ENCODE measurements at places on chromosomes 5 and 9.

GRCh38 chr5:149959406-149960236, 937 bp upstream of the SLC26A2 start:
- H3K27me3 ChIP-seq: no peaks in the 10 kb centered on the region
- no peak for DNase-seq
- H3K4me3 ChIP-seq: peak overlapping the region; percentile 68

- DNase-seq: no peak
- no peak overlapping the region for H3K27ac ChIP-seq
- no peaks in the 10 kb centered on the region for H3K36me3 ChIP-seq
- H3K4me3 ChIP-seq: no peak overlapping the region
- H3K4me1 ChIP-seq: no peaks in the 10 kb centered on the region
Observed at GRCh38 chr5:147750065-147750464, 32.5 kb downstream of the JAKMIP2 start.

- no peak overlapping the region for H3K4me3 ChIP-seq
- no peak overlapping the region for H3K27ac ChIP-seq
- H3K36me3 ChIP-seq: no peaks in the 10 kb centered on the region
- H3K27me3 ChIP-seq: no peaks in the 10 kb centered on the region
Observed at GRCh38 chr9:32304495-32304894, 79.9 kb upstream of the ACO1 start.

- H3K4me3 ChIP-seq: no peak overlapping the region
- DNase-seq: no peak
- no peak overlapping the region for H3K27ac ChIP-seq
- no peaks in the 10 kb centered on the region for H3K36me3 ChIP-seq
Observed at GRCh38 chr5:136636001-136636400, 270.7 kb upstream of the TRPC7 start.

DNA sequence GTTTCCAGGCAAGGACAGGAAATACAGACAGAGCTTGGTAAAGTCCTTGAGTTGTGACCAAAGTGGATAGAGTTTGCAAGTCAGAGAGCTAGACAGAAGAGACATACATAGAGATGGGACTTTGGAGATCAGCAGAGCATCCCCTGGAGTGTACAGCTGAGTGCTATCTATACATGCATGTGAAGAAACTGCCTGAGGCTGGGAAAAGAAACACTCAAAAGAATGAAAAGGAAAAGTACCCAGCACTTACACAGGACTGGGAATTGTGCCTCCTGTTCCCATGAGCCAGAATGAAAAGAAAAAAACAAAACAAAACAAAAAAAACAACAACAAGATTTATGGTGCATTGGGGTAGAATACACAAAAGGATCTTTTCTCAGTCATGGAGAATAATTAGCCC, 606.4 kb downstream of the ZNF608 start:
- no peak overlapping the region for H3K4me3 ChIP-seq
- H3K4me1 ChIP-seq: no peaks in the 10 kb centered on the region
- H3K27me3 ChIP-seq: no peaks in the 10 kb centered on the region
- DNase-seq: no peak
- H3K36me3 ChIP-seq: no peaks in the 10 kb centered on the region

GRCh38 chr5:16548115-16548514, 68.7 kb downstream of the RETREG1 start:
- no peak overlapping the region for H3K4me3 ChIP-seq
- DNase-seq: no peak
- H3K4me1 ChIP-seq: peaks cover 44% of the 10 kb centered on the region
- H3K27ac ChIP-seq: peak overlapping the region; percentile 64
- no peaks in the 10 kb centered on the region for H3K27me3 ChIP-seq

DNA sequence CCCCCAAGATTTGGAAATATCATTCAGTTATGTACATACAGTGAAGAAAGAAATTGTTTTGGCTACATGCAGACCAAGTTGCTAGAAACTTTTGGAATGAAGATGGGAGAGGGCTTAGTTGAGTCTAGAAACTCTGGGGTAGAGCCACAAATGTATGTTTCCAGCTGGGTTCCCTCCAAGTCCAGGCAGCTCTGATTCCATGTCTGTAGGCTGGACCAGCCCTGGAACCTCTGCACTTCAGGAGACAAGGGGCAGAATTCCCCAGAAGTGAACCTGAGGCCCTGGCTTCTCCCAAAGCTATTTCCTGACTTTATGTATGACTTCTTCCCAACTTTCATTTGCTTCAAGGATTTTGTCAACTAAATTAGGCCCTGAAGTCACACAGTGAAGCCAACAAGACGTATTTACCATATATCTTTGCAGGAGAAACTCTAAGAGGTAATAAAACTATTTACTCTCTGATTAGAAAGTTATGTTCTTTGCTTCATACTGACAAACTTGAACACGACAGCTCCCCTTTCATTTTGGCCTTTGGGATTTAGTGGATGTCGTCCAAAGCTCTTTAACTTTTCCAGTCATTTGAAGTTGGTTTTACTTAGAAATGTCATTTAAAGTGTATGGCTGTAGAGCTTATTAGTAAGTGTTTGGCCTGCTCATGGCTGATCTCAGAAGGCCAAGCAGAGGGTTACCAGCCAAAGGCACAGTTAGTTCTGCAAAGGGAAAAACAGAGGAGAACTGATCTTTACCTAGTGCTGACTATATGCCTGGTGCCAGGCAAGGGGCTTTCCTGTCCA, 152.0 kb upstream of the SLC28A3 start:
- no peaks in the 10 kb centered on the region for H3K36me3 ChIP-seq
- DNase-seq: no peak
- H3K27me3 ChIP-seq: no peaks in the 10 kb centered on the region
- no peak overlapping the region for H3K4me3 ChIP-seq
- no peak overlapping the region for H3K27ac ChIP-seq

GRCh38 chr5:11273180-11273903, 512.3 kb upstream of the DAP start:
- DNase-seq: no peak
- no peak overlapping the region for H3K4me3 ChIP-seq
- H3K27ac ChIP-seq: no peak overlapping the region
- H3K27me3 ChIP-seq: no peaks in the 10 kb centered on the region
- H3K4me1 ChIP-seq: no peaks in the 10 kb centered on the region

- H3K36me3 ChIP-seq: no peaks in the 10 kb centered on the region
- H3K4me3 ChIP-seq: no peak overlapping the region
- no peaks in the 10 kb centered on the region for H3K4me1 ChIP-seq
- H3K27me3 ChIP-seq: no peaks in the 10 kb centered on the region
- DNase-seq: no peak
- H3K27ac ChIP-seq: no peak overlapping the region
Observed at GRCh38 chr5:6833406-6833805, 120.2 kb downstream of the TENT4A start.

GRCh38 chr9:130149654-130150286, 22.4 kb upstream of the NCS1 start:
- H3K36me3 ChIP-seq: no peaks in the 10 kb centered on the region
- no peak overlapping the region for H3K4me3 ChIP-seq
- no peaks in the 10 kb centered on the region for H3K27me3 ChIP-seq

GRCh38 chr5:165209101-165209727, 1703.8 kb downstream of the MAT2B start:
- H3K36me3 ChIP-seq: no peaks in the 10 kb centered on the region
- H3K27ac ChIP-seq: no peak overlapping the region
- H3K4me1 ChIP-seq: no peaks in the 10 kb centered on the region

DNA sequence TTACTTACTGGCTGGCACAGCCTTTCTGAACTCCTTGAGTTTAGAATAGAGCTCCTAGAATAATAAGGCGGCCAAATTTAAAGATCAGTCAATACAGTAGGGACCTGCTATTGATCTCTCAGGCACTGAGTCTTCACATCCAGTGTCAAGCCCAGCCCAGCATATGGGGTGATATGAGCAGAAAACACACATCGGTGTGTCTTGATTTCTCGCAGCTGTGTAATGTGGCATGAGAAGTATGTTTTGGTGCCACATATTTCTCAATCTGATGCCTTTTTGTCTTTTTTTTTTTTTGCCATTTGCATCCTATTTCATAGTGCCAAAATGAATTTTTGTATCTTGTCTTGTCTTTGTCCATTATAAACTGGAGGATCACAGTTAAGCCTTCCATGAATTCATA, 51.4 kb upstream of the FSD1L start:
- peaks cover 4% of the 10 kb centered on the region for H3K36me3 ChIP-seq
- no peak overlapping the region for H3K27ac ChIP-seq
- H3K4me1 ChIP-seq: no peaks in the 10 kb centered on the region
- no peaks in the 10 kb centered on the region for H3K27me3 ChIP-seq

GRCh38 chr5:1111241-1111726, 579 bp downstream of the SLC12A7 start:
- peak overlapping the region; percentile 78 for H3K4me3 ChIP-seq
- H3K27me3 ChIP-seq: no peaks in the 10 kb centered on the region
- peaks cover 33% of the 10 kb centered on the region for H3K4me1 ChIP-seq
- no peak for DNase-seq

GRCh38 chr9:114409103-114409780, 21.5 kb upstream of the AKNA start:
- H3K4me1 ChIP-seq: peaks cover 8% of the 10 kb centered on the region
- no peak for DNase-seq
- H3K27me3 ChIP-seq: no peaks in the 10 kb centered on the region
- H3K36me3 ChIP-seq: no peaks in the 10 kb centered on the region
- no peak overlapping the region for H3K4me3 ChIP-seq
- no peak overlapping the region for H3K27ac ChIP-seq

- no peak for DNase-seq
- no peak overlapping the region for H3K4me3 ChIP-seq
- H3K4me1 ChIP-seq: no peaks in the 10 kb centered on the region
Observed at GRCh38 chr5:35656721-35657120, 39.1 kb downstream of the SPEF2 start.

GRCh38 chr9:73183428-73183827, 31.8 kb downstream of the ANXA1 start:
- H3K4me3 ChIP-seq: no peak overlapping the region
- no peak overlapping the region for H3K27ac ChIP-seq

- H3K4me1 ChIP-seq: no peaks in the 10 kb centered on the region
- H3K27ac ChIP-seq: no peak overlapping the region
- H3K4me3 ChIP-seq: no peak overlapping the region
Observed at GRCh38 chr5:55853818-55854217, 2.7 kb downstream of the IL31RA start.

DNA sequence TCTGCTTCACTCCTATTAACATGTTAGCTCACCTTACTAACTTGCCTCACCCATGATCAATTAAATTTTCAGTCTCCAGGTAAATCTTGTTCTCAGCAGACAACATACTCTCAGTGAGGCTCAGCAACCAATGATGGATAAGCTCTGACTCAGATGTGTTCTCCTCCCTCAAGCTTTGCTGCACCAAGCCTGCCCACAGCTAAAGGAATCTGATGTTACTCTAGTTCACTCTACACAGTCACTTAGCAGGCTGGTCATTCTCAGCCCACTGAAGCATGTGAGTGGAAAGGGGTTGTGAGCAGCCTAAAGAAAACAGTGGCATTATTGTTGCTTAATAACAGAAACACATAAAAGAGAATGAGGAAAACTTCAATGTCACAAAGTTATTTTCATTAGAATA, 37.3 kb upstream of the CTNND2 start:
- no peak for DNase-seq
- no peaks in the 10 kb centered on the region for H3K27me3 ChIP-seq
- H3K36me3 ChIP-seq: no peaks in the 10 kb centered on the region
- no peaks in the 10 kb centered on the region for H3K4me1 ChIP-seq
- no peak overlapping the region for H3K27ac ChIP-seq

GRCh38 chr5:155935723-155936122, 391.2 kb upstream of the SGCD start:
- H3K4me1 ChIP-seq: no peaks in the 10 kb centered on the region
- H3K27ac ChIP-seq: no peak overlapping the region
- H3K36me3 ChIP-seq: no peaks in the 10 kb centered on the region
- no peaks in the 10 kb centered on the region for H3K27me3 ChIP-seq
- H3K4me3 ChIP-seq: no peak overlapping the region

- H3K4me3 ChIP-seq: peak overlapping the region; percentile 1
- no peak overlapping the region for H3K27ac ChIP-seq
- no peaks in the 10 kb centered on the region for H3K27me3 ChIP-seq
- peaks cover 19% of the 10 kb centered on the region for H3K4me1 ChIP-seq
- no peaks in the 10 kb centered on the region for H3K36me3 ChIP-seq
Observed at GRCh38 chr5:16736158-16736995, 119.6 kb upstream of the RETREG1 start.

DNA sequence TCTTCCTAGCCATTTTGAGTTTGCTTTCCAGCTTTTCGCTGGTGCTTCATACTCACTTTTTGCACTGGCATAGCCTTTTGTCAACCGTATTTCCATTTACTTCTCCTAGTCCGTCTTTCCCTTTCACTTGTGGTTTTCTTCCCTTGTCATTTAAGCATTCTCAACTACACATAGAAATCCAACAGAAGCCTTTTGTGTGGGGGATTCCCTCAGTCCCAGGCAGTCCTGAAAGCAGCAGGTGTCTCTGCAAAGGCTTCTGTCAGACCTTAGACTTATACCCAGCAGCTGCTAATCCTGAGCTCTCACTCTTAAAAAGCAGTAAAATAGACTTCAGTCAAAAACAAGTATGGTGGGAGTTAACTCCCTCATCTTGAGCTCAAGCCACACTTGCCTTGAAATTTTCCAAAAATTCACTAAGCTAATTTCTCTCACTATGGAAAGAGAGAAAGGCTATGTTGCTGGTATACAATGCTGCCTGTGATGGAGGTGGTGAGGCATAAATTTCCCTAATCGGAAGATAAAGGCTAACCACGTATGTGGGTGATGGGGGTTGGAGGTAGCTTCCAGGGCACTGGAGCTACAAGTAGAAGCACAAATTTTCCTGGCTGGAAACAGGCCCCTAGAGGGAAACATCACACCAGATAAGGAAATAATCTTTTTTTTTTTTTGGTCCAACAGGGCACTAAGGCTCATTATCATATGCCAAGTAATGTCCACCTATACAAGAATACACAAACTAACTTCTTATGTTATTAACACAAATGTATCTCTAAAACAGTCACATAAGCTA, 34.8 kb upstream of the IFNK start:
- H3K27me3 ChIP-seq: no peaks in the 10 kb centered on the region
- H3K4me3 ChIP-seq: no peak overlapping the region
- H3K27ac ChIP-seq: no peak overlapping the region
- no peak for DNase-seq

- H3K4me3 ChIP-seq: no peak overlapping the region
- H3K27me3 ChIP-seq: no peaks in the 10 kb centered on the region
- peak overlapping the region; percentile 58 for H3K27ac ChIP-seq
Observed at GRCh38 chr5:81081461-81081835, 121.3 kb downstream of the RASGRF2 start.

- DNase-seq: no peak
- no peaks in the 10 kb centered on the region for H3K27me3 ChIP-seq
- no peak overlapping the region for H3K27ac ChIP-seq
Observed at GRCh38 chr9:16593746-16594145, 276.7 kb downstream of the BNC2 start.

- peak overlapping the region; percentile 60 for H3K27ac ChIP-seq
- no peaks in the 10 kb centered on the region for H3K36me3 ChIP-seq
- peak overlapping the region; percentile 51 for H3K4me3 ChIP-seq
- H3K27me3 ChIP-seq: peaks cover 17% of the 10 kb centered on the region
- DNase-seq: no peak
- peaks cover 43% of the 10 kb centered on the region for H3K4me1 ChIP-seq
Observed at GRCh38 chr5:177402271-177403043, 2.0 kb upstream of the PFN3 start.

GRCh38 chr9:137879052-137879451, 1.5 kb downstream of the CACNA1B start:
- no peak overlapping the region for H3K27ac ChIP-seq
- H3K36me3 ChIP-seq: no peaks in the 10 kb centered on the region
- DNase-seq: no peak
- no peaks in the 10 kb centered on the region for H3K27me3 ChIP-seq

Measured in vagina (tissue), 2 donors.